ENCODE measurements at places on chromosomes 7 and 10. TPM values are rescaled to one million over a fixed set of nuclear protein-coding genes. Genes with fewer than 3 reads are reported as not detected.

- no peak for DNase-seq
These were observed 5.2 kb downstream of the GRID1 start for GRCh38 chr10:86361156-86362128.

The SPDYE16 gene
- not detected for total RNA-seq

DNA sequence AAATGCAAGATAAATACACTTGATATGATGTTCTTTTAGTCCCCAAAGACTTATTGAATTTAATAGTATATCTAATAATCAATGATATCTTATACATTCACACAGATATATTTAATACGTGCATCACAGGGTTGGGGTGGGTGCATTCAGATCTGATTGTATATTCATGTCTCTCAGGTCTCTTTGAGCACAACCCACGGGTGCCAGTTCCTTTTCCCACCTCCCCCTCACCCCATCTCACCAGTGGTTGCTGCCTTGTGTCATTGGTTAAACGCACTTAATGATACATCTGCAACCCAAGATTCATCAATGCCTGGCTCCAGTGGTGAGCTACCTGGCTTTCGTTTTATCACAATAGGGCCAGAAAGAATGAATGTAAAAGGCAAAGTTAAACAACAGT is 6.2 kb downstream of the LRIT1 start:
- DNase-seq: no peak

GRCh38 chr10:63273577-63273976 is 140.4 kb downstream of the NRBF2 start:
- no peak for DNase-seq

The ETV1 gene
- 45.9 TPM for total RNA-seq

The NPY gene
- not detected for total RNA-seq

- DNase-seq: no peak
These were observed 25.2 kb upstream of the POT1 start for GRCh38 chr7:124954790-124955189.

- no peak for DNase-seq
These were observed 544.3 kb upstream of the DPP6 start for GRCh38 chr7:153507885-153508284.

The TMEM229A gene
- total RNA-seq: not detected

The PPP1R3C gene
- 5.5 TPM for total RNA-seq

DNA sequence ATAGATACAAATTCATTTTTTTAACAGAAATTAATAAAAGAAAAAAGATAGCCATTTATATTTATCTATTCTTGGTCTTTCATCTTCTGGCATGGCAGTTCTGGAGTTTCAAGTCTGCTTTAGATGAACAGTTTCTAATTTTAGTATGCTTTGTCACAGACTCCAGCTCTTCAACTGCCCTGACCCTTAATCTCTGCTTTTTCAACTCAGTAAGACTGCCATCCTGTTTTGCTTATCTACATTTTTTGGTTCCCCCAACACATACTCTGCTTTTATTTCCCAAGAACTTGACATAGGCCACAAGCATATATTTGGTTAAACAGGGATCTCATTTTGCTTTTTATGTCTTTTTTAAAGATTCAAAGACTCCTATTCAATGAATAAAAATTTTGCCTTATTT is 309.3 kb upstream of the KCND2 start:
- no peak for DNase-seq

- no peak for DNase-seq
These were observed 186.4 kb downstream of the PDE1C start for GRCh38 chr7:31883761-31884164.

The NCF1 gene
- total RNA-seq: not detected

DNA sequence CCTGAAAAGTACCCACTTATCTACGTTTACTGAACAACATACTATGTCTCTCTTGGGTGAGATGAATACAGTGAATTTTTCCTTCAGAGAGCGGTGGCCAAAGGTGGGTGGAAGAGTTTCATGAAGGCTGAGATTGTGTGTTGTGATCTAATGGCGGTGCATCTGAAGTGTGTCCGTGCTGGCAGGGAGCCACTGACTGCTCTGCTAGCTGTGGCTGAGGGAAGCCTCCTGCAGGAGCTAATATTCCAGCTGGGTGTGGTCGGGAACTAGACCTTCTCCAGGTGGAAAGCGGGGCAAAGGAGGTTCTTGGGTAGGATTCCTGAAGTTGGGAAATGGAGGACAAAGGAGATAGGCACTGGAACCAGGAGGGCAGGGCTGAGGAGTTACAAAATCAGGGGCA is 69.2 kb upstream of the GRB10 start:
- DNase-seq: peak; percentile 32

DNA sequence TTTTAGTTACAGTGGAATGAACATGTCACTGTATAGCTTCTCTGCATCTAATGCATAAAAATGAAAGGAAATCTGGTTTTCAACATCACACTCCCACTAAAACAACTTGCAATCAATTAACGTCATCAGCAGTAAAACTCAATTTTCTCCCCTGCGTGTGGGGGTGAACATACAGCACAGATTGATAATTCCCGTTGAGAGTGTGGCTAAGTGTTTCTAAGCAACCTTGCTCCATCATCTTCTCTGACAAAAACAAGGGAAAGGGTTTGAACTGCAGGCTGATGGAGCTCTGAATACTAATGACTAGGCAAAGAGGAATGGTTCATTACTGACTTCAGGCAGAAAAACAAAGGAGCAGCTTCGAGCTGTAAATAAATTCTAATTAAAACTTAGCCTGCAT is 238.3 kb downstream of the PARD3 start:
- DNase-seq: no peak

- no peak for DNase-seq
These were observed 655.8 kb upstream of the ANKRD30A start for GRCh38 chr10:36469585-36469984.

The WNT8B gene
- total RNA-seq: not detected

GRCh38 chr10:14184841-14185315 is 145.8 kb downstream of the FRMD4A start:
- DNase-seq: no peak

- DNase-seq: no peak
These were observed 47.7 kb upstream of the LYZL1 start for GRCh38 chr10:29240986-29241660.

GRCh38 chr7:134327896-134328295 is 11.2 kb upstream of the SLC35B4 start:
- DNase-seq: peak; percentile 51

The CPA5 gene
- total RNA-seq: not detected

DNA sequence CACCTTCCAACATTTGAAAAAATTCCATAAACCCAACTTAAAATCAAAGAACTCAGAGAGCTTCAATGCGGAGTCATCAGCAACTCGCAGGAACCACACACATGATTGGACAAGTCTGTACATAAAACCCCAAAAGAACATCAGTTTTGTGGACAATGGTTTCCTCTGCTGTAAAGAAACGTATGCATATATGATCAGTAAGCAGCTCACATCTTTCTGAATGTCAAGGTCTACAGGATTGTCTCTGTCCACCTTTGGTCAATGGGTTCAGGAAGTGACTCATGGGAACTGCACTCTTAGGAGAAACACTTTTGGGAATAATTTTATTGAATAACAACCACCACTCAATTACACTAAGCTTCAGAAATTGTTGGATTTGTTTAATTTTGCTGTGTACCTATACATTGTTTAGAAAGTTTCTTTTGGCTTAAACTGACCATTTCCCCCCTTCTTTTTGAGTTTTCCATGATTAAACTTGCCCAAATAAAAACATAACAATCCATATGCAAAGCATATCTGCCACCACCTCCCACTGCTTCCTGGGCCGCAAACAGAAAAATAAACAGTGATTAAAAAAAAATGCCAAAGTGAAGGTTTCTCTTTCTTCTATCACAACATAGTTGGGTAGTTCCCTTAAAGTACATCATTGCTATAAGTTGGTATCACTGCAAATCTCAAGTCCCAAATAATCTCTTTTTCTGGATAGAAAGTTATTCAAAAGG is 27.3 kb upstream of the AFAP1L2 start:
- DNase-seq: no peak

DNA sequence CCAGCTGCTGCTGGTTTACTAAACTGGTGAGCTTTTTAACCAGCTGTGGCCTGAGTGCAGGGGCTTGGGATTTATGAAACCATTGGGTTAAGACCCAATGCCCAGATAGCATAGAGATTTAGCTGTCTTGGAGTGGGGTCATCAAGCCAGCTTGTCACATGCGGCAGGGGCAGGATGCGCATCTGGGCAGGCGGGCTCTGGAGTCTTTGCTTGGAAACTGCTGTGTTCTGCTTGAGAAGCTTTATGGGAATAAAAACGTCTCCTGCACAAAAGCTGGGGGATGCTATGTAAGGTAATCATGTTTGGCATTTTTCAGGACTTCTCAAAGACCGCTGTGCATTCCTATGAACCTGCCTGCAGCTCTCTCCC is 136.3 kb downstream of the MAPK8 start:
- no peak for DNase-seq

- DNase-seq: no peak
These were observed 14.9 kb upstream of the CPA5 start for GRCh38 chr7:130329681-130330080.

GRCh38 chr10:62760401-62760800 is 44.1 kb upstream of the ADO start:
- DNase-seq: no peak

The RSU1 gene
- total RNA-seq: 56.8 TPM

The PNLIPRP2 gene
- not detected for total RNA-seq

- no peak for DNase-seq
These were observed 131.3 kb upstream of the NRP1 start for GRCh38 chr10:33465747-33466146.

The MBL2 gene
- total RNA-seq: not detected

DNA sequence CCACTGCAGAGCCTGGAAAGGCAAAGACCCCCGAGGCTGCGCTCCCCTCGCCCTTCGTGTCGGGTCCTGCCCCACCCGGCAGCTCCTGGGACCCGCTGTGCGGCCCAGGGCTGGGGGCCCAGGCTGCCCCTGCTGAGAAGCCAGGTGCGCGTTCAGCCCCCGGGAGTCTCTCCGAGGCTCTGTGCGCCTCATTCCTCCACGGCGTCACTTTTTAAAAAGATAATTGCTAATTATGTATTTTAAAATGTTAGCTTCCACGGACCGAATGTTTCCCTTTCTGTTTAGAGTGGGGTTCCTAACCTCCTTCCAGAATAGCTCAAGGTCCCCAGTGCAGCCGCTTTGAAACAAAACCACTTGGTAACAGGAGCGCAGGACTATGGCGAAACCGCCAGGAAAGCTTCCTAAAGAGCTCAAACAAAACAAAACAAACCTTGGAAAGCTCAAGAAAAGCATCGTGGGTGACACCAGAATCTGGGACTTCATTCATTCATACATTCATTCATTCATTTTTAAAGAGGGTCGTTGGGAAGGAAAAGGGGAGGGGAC is 45.6 kb downstream of the PDIA4 start:
- no peak for DNase-seq

The MAT1A gene
- not detected for total RNA-seq

The UCMA gene
- total RNA-seq: not detected

The ADGRA1 gene
- total RNA-seq: not detected

- DNase-seq: no peak
These were observed 218.9 kb downstream of the DOCK4 start for GRCh38 chr7:111987115-111987826.

- DNase-seq: no peak
These were observed 62.3 kb downstream of the C10orf120 start for GRCh38 chr10:122637376-122637775.

DNA sequence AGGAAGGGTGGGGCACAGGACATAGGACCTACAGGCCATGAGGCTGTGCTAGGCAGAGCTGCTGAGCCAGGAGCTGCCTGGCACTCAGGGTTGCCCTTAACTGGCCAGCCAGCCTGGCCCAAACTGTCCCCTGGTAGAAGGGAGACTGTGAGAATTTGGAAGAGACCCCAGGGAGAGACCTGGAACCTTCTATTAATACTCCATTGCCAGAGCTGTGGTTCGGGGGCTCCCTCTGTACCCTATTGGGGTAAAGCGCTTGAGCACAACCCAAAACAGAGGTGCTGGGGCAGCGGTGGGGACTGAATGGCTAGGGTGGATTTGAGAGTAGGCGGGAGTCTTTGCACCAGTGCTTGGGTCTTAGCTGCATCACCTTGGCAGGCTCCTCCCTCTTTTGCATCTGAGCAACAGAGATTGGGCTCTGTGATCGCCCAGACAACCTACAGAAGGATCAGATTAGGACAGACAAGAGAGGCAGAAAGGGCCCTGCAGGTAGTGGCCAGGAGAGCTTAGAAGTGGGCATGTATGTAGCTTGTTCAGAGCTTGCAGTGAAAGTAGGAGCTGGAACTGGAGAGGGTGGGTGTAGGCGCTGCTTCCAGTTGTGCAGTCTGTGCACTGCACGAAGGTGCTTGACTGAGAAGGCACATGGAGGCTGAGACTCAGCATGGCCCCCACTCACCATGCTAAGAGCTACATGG is 53.3 kb downstream of the ADCYAP1R1 start:
- no peak for DNase-seq

DNA sequence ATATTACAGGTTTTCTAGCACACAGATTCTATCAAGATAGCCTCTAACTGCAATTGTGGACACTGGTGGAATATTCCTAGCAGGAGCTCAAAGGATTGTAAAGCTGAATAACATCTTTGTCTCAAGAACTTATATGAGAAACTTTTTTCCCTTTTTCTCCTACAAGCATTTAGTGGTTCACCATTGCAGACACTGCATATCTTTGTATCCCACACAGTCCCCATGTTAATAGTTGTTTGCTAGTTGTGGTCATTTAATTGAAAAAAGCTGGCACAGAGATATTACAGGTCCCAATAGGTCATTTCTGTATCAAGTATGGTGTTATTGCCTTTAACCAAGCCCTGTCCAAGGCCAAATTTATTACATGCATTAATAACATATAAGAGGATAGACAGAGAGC is 226.2 kb upstream of the TCF7L2 start:
- no peak for DNase-seq

The LARP4B gene
- 183 TPM for total RNA-seq

The TSPAN13 gene
- total RNA-seq: 148 TPM

DNA sequence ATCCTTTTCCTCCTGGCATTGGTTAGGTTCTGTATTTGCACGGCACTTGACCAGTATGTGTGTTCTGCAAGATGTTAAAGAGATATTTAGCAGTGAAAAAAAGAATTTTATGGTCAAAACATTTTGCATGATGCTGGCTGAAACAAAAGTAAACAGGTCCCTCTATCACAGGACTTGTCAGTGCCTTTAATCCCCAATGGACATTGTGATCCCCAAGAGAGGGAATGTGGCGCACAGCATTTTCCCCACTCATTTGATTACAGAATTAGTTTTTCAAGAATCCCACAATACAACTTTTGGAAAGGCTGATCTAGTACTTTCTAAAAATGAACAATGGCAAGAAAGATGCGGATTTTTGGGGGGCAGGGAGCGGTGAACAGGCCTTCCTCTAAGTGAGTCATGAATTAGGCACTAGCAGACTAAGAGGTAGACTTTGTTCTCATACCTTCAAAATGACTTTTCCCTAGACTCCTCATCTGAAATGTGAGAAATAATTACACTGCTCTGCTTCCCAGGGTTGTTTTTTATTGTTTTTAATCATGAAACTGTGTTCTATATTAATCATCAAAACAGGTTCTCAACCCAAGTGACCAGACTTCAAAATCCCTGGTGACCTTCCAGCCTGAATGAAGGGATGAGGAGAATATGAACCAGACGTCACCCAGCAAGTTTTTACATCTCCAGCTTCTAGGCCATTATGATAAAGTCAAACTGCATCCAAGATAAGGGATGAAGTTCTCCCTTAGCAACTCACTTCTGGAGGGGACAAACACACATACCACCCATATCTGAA is 8.6 kb downstream of the FBXW4 start:
- no peak for DNase-seq

The PHF14 gene
- 37.7 TPM for total RNA-seq

The FAM170B gene
- not detected for total RNA-seq

The EBF3 gene
- total RNA-seq: not detected
